Stimulated activated CD8-positive, alpha-beta memory T cell treated with anti-CD3 and anti-CD28 coated beads, Interleukin-4, amount 100 ng/mL, for 4 hours (primary cell): ENCODE measurements at places on chromosomes 11 and 22.
A peak's percentile ranks its signal among the peaks of the same experiment; 100 is the strongest.

- peak; percentile 85 for DNase-seq
These were observed at the start of gene EFCAB6 for GRCh38 chr22:43812149-43812842. Gene EFCAB6, minus strand, starts transcription at chr22:43812305. Its CDS starts 29,987 bp downstream, at chr22:43782318.

DNA sequence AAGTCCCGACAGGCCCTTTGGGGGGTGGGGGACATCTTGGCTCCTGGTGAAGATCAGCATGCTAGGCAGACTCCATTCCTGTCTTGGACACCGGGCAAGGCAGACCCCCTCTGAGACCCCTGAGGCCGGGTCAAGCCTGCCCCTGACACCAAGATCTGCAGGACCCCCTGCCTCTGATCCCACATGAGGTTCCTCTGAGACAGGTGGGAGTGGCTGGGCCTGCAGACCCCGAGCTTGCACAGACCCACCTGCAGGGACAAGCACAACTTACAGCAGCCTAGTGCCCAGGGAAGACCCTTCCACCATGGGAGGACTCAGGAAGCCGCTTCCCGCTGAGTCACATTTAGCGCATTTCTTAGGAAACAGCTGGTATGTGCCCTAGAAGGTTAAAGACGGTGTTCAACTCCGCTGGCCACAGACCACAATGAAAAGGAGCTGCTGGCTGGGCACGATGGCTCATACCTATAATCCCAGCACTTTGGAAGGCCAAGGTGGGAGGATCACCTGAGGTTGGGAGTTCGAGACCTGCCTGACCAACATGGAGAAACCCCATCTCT is 15.5 kb downstream of the ARVCF start:
- DNase-seq = no peak

GRCh38 chr11:6229911-6230310 is 4.5 kb downstream of the FHIP1B start:
- DNase-seq = no peak

DNA sequence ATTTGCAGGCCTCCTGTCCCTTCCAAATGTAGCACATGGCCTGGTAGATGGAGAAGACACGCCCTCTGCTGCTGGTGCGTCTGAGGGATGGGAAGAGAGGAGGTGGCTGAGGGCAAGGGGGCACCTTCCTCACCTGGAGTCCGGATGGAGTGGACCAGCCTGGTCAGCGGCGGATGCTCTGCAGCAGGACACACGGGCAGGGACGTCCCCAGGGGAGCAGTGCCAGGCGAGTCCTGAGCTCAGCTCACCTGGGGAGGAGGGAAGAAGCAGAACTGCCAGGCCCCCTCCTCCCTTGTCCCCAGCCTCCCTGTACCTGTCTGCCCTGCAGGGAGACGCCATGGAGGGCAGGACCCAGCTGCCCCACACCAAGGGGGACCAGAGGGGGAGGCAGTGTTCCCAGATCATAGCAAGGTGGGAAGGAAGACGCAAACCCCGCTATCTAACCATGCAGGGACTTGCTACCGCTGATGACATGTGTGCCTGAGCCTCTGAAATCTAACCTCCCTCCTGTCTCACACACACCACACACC is 1495.9 kb downstream of the BRD1 start:
- DNase-seq = no peak

GRCh38 chr11:126732981-126733380 is 267.6 kb downstream of the KIRREL3 start:
- DNase-seq = no peak
